ENCODE measurements at places on chromosomes 7 and 10. TPM values are rescaled to one million over a fixed set of nuclear protein-coding genes. Genes with fewer than 3 reads are reported as not detected.

CYP2E1 gene
- total RNA-seq: under 0.01 TPM

FGL2 gene
- 0.25 TPM for total RNA-seq

C7orf33 gene
- total RNA-seq: not detected

GHRHR gene
- not detected for total RNA-seq

TLX1 gene
- not detected for total RNA-seq

PANK1 gene
- 2.3 TPM for total RNA-seq

GPR22 gene
- total RNA-seq: not detected
